ENCODE measurements at places on chromosomes 5 and 9. TPM values are rescaled to one million over a fixed set of nuclear protein-coding genes. Genes with fewer than 3 reads are reported as not detected.

Gene LCP2
- total RNA-seq, result not detected

Gene SPAAR
- total RNA-seq, result 0.26 TPM

Gene LHX3
- total RNA-seq, result not detected

Gene SHOC1
- 0.11 TPM for total RNA-seq

Gene SLC1A1
- 18.4 TPM for total RNA-seq

Gene IL3
- total RNA-seq, result not detected

Gene C5
- 12.0 TPM for total RNA-seq

Gene ITK
- total RNA-seq, result under 0.01 TPM

Gene PTGR1
- 116 TPM for total RNA-seq

Gene SPOCK1
- total RNA-seq, result 172 TPM

Gene SMIM33
- not detected for total RNA-seq

Gene COQ4
- 29.1 TPM for total RNA-seq

Gene DMAC1
- 7.7 TPM for total RNA-seq

Gene TMEM215
- total RNA-seq, result not detected

Gene PCDHGB6
- total RNA-seq, result 9.5 TPM

Gene PCDHB16
- 4.4 TPM for total RNA-seq

Gene EDIL3
- 442 TPM for total RNA-seq

Gene PKD2L2
- not detected for total RNA-seq

Gene CNTFR
- total RNA-seq, result not detected

Gene LCN2
- not detected for total RNA-seq

Gene SLCO6A1
- not detected for total RNA-seq

Gene CNTNAP3
- total RNA-seq, result 0.39 TPM

Gene GMCL2
- not detected for total RNA-seq

Gene NIM1K
- total RNA-seq, result 3.9 TPM

Gene FAT2
- total RNA-seq, result 0.11 TPM

Gene NKD2
- total RNA-seq, result not detected

Gene ARID3C
- 0.26 TPM for total RNA-seq

Gene LCN6
- not detected for total RNA-seq

Gene IFNB1
- not detected for total RNA-seq

Gene AJM1
- total RNA-seq, result 0.65 TPM

Gene PCDHGB1
- 6.1 TPM for total RNA-seq

Gene SLC6A18
- not detected for total RNA-seq

Gene ORM2
- not detected for total RNA-seq

Gene MARVELD2
- total RNA-seq, result 3.8 TPM

Gene FGF18
- 2.7 TPM for total RNA-seq

Gene AIF1L
- total RNA-seq, result 0.22 TPM

Gene GLRA1
- total RNA-seq, result not detected

Gene ACER2
- 1.6 TPM for total RNA-seq

Gene CARD9
- 2.9 TPM for total RNA-seq

Gene CDKN2AIPNL
- 22.0 TPM for total RNA-seq

Gene SHISAL2B
- total RNA-seq, result not detected

Gene DDX4
- not detected for total RNA-seq

Gene DCTN3
- 99.0 TPM for total RNA-seq

Gene PCDHA1
- 0.11 TPM for total RNA-seq

Gene CSF1R
- not detected for total RNA-seq

Gene GKAP1
- total RNA-seq, result 3.1 TPM

Data from articular chondrocyte of knee joint (primary cell).